ENCODE measurements at places on chromosomes 6 and 20.

DNA sequence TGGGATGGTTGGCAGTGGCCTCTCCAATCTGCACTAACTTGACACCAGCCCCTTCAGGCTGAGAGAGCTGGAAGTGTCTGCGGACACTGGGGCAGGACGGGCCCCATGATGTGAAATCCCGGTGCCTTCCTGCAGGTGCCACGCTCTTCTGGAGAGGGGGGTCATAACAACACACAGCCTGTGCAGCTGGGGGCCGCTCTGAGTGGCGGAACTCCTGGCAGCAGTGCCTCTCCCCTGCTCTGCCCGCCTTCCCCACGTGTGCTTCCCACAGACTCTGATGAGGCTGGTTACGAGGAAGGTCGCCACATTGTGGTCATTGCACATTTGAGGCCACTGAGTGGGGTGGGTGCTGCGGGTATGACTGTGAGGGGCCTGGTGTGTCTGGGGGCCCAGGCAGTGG lies 145.2 kb downstream of the DTNBP1 start:
- DNase-seq = no peak

DNA sequence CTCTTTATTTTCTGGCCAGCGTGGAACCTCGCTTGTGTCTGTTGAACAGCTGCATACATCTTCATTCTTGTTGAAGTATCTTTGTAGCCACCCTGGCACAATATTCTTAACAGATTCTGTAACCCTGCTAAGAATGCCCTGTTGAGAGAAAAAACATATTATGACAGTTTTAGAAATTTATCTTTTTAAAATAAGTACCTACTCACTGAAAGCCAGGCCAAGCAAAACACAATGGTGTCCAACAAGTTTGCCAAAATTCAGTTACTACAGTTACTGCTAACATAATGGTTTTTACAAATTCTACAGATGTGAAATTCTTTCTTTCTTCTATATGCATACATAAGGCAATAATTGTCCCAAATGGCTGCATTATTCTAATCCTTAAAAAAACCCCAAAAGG lies 18.2 kb downstream of the NUP153 start:
- DNase-seq = no peak

- peak; percentile 64 for DNase-seq
These were observed 89.2 kb downstream of the CD164 start for GRCh38 chr6:109292983-109293586.

GRCh38 chr6:40755749-40756452 lies 168.7 kb upstream of the LRFN2 start:
- no peak for DNase-seq

DNA sequence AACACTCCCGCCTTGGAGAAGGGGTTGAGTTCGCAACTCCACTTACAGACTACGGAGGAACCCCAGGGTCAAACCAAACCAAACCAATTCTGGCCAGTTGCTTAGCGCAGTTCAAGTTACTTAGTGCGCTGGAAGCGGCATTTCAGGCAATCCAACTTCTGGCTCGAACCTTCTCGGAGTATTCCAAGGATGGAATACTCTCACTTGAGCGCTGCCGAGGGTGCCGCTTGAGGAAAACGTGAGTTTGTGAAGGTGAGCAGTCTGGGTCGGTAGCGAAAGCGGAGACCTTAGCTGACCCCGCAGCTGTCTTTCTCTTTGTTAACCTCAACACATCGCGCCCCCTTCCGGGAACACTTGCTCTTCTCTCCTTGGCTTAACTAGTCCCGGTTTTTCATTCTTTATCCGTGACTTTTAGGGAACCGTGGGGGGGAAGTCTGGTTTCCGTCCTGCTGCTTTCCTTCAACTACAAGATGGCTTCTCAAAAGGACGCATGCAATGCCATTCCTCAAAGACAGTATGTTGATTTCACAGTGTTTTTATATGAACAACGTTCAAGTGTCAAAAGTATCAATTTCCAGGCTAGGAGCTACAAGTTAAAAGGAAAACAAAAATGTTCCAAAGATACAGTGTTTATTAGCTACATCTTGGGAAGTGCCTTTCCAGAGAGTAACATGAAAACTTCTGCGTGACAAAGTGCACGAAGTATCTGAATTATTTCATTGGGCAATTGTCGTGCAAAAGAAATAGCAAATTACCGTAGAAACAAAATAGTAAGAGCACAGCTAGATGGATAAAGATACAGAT lies 741 bp upstream of the PNISR start:
- DNase-seq = peak; percentile 71

GRCh38 chr6:30350524-30350923 lies 5.6 kb downstream of the RPP21 start:
- no peak for DNase-seq

DNA sequence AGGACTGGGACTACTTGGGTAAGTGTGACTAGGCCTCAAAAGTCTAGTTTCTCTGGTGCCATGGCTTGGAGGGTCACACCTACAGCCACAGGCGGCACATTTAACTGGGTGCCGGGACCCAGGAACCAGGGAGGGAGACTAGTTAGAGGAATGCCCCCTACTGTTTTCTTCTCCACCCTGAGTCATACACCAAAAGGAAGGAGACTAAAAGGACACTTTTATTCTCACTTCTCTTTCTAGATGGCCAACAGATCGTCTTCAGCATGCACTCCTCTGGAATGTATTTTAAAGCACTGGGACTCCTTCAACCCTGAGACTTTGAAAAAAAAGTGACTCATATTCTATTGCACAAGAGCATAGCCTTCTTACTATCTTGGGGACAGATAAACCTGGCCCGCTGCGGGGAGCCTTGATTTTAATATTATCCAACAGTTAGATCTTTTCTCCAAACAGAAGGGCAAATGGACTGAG lies 33.4 kb downstream of the PLN start:
- DNase-seq = peak; percentile 28
